M059J (cell line): ENCODE measurements at places on chromosomes 6 and 20.

DNA sequence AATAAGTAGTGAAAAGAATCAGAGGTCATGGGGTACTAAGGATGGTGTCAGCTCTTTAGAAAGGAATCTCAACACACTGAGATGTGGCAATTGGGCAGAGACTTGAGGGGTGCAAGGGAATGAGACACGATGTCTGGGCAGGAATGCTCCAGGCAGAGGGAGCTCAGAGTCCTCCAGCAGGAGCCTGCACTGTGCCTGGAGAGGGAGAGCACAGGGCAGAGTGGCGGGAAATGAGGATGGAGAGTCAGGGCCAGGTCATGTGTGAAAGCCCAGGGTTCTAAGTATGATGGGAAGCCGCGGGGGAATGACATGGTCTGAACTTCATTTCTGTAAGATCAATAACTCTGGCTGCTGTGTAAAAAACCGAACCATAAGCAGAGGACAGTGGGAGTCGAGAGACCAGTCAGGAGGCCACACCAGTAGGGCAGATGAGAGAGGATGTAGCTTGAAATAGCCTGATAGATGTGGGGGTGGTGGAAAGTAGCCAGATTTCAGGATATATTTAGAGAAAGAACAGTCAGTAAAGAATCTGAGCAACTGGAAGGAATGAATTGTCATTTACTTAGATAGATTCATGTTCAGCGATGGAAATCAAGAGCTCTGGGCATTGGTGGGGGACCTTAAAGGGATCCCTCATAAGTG is 133.4 kb upstream of the DTNBP1 start:
- no peak for DNase-seq

DNA sequence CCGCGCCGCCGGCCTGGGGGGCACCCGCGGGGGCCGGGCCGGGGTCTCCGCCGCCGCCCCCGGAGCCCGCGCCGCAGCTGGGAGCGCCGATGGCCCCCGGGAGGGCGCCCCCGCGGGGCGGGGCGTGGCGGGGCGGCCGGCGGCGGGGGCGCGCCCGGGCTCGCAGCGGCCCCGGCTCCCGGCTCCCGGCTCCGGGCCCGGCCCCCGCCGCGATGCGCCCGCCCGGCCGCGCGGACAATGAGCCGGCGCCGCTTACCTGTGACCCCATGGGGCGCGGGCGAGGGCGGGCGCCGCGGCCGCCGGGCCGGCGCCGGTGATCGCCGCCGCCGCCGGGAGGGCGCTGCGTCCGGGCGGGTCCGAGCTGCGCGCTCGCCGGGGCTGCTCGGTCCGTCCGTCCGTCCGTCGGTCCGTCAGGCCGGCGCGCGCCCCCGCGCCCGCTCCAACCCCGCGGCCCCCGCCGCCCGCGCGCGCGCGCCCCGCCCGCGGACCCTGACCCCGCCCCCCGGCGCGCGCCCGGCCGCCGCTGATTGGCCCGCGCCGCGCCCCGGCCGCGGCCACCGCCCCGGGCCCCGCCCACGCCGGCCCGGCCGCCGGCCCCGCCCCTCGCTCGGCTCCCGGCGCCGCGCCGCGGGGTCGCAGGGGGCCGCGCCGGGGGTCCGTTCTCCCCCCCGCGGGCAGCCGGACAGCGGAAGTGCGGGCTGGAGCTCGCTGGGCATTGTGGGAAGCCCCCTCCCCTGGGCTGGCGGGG is at the start of gene ZBTB46:
Gene ZBTB46, minus strand, starts transcription at position 424 of the 748 bp plus-strand sequence. CDS start 40,507 bp downstream, outside the sequence.
- peak; percentile 48 for DNase-seq

- no peak for DNase-seq
Observed at GRCh38 chr20:57904314-57905105, 194.7 kb upstream of the PMEPA1 start.

GRCh38 chr6:160004018-160004417 is 35.1 kb downstream of the IGF2R start:
- DNase-seq, result no peak

DNA sequence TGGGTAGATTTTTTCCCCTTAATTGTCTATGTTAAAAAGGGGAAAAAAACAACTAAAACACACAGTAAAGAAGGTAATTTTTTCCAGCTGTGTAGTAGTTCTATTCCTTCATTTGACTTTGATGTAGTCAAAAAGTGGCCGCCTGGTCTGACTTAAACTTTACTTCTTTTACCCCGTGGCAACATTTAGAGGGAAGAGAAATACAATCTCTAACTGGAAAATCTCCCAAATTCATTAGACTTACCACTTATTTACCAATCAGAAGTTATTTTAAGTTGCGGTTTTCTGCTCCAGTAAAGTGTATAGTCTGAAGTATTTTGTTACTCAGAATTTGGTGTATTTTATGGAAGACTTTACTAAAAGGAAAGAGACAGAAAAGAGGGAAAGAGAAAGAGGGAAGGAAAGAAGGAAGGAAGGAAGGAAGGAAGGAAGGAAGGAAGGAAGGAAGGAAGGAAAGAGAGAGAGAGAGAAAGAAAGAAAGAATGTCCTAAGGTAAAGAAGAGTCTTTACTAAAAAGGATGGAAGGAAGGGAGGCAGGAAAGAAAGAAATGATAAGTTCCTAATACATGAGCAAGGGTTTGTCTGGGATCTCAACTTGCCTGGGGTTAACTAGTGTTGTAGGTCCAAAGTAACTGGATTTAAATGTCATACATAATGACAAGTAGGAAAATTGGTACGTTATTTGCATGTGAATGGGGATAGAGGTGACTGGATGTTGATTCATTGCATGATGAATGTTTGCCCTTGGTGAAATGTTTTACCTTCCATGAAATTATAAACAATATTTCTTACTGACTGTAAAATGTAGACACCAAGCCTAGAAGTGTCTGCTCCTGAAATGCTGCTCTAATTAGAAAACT is 135.1 kb downstream of the SAMD5 start:
- peak; percentile 4 for DNase-seq

GRCh38 chr6:9455864-9456658 is 958.8 kb downstream of the TFAP2A start:
- peak; percentile 15 for DNase-seq

- peak; percentile 87 for DNase-seq
Observed at GRCh38 chr6:24283043-24283985, 74.5 kb downstream of the DCDC2 start.

DNA sequence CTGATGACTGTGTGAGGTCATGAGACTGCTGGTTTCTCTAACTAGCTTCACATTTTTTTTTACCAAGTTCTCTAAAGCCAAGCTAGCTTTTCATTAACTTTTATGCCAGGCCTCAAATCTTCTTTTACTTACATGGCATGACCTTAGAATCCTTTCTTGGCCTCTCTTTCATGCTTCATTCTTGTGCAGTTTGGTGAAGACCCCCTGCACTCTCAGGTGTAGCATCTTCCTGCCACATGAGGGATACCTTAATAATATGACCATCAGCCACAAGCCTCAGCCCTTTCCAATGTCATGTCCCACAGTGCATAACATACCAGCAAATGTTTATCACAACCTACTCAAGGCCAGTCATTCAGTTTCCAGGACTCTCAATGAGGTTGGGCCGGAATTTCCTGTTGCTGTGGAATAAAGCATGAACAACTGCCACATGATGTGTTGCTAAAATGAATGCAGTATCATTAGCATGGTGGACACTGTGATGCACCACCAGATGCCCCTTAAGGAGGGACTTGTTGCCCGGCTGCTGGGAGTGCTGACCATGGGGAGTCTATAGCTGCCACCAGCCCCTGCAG is 72.2 kb downstream of the RIN2 start:
- no peak for DNase-seq

DNA sequence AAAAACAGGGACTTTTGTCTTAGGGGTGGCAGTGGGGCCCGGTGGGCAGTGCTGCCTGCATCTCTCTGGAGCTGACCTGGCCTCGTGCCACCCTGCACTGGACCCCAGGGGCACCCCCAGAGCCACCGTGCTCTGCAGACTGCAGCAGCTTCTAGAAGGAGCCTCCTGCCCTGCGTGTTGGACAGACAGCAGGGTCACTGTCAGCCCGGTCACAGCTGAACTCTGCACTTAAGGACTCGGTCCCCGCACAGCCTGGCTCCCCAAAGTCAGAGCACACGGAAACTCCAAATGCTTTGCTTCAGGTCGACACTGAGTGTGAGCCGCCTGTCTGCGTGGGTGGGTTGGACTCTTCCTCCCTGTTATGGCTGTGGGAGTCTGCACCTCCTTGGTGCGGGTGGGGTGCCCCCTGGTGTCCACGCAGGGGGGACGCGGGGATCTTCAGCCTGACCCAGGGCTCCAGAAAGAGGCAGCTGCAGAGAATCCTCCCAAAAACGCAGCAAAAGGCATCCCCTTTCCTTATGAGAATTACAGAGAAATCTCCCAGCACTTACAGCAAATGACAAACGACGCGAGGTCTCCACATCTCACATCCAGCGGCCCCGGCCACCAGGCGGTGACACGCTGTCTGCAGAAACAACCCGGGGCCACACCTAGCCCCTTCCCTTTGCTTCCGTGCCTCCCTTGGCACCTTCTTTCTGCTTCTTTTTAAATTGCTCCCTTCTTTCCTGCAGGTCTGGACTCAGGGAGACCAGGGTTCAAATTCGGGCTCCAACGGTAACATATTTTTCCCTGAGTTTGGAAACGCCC is 36.3 kb upstream of the DACT2 start:
- peak; percentile 12 for DNase-seq

- peak; percentile 28 for DNase-seq
Observed at GRCh38 chr6:47743744-47744143, 38.1 kb upstream of the OPN5 start.

DNA sequence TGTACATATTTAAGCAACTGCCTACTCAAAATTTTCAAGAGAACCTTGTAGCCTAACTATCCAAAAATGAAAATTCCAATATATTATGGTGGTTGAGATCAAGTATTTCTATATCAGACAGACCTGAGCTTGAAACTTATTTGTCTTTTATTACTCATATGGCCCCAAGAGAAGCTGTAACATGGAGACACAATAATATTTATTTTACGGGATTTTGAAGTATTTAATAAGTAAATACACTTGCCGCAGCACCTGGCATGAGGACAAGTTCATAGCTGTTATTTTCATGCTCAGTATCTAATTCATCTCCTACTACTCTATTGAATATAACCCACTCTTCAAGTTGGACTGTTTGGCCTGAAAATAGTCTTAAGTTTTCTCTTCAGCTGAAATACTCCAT is 28.0 kb downstream of the PTPRK start:
- peak; percentile 88 for DNase-seq

- no peak for DNase-seq
Observed at GRCh38 chr6:41429506-41430504, 94.4 kb downstream of the NCR2 start.

- DNase-seq, result peak; percentile 92
Observed at GRCh38 chr6:105359419-105360370, 43.2 kb downstream of the PREP start.

- no peak for DNase-seq
Observed at GRCh38 chr20:40056171-40056570, 632.9 kb downstream of the MAFB start.

- no peak for DNase-seq
Observed at GRCh38 chr20:42093542-42094440, 475.6 kb upstream of the CHD6 start.

DNA sequence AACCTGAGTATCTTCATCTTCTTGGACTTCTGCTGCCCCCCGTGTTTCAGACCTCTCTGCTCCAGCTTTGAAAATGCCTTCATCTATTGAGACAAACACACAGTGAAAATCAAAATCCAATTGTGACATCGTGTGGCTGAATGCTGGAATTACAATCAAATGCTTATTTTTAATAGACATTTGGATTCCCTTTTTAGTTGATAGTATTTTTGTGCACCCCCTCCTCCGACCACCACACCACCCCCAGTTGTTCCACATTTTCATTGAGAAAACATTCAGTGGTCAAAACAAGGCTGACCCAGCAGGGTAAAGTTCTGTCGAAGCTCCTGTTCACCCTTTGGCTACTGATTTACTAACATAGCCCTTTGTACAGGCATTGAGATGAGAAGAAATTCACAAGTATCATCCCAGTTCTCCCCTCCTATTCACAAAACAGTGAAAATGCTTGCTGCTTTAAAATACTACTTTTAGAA is 79.0 kb downstream of the NRSN1 start:
- peak; percentile 56 for DNase-seq

- DNase-seq, result no peak
Observed at GRCh38 chr6:136425793-136426192, 124.4 kb downstream of the MAP7 start.

DNA sequence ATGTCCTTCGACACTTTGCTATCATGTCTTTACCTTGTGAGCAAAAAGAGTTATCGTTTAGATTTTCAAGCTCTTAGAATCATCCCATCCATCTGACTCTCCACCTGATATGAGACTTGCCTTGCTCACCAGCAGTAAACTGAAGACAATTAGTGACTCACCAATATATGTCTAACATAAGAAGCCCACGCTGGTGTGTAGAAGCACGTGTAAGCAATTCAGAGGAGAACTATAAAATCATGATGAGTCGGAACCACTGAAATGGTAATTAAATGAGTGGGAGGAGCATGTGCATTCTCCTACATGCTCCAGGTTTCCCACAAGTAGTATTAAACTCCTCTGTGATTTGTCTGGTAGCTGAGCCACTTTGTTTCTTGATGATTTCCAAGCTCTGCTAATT is 181.6 kb upstream of the RNF217 start:
- DNase-seq, result peak; percentile 17

- DNase-seq, result peak; percentile 90
Observed at GRCh38 chr6:101083533-101084175, 202.5 kb upstream of the ASCC3 start.

DNA sequence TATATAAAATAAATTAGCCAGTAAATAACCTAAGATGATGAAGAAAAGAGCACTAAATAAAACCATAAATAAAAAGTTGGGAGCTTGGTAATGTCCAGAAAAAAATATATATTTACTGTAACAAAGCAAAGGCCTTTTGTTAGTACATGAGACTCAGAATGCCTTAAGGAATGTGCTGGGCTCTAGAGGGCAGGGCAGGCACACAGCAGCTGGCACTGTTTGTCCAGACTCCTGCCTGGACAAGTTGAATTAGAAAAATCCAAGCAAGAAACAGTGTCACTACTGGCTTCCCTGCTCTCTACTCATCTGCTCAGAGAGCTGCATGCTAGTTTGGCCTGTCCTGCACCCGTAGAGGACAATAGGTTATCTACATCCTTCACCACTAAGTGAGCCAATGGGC is 8.8 kb downstream of the DEFB129 start:
- peak; percentile 49 for DNase-seq

- DNase-seq, result no peak
Observed at GRCh38 chr6:118981884-118982574, 47.1 kb upstream of the MCM9 start.

GRCh38 chr20:45405571-45406259 is 2.4 kb upstream of the DBNDD2 start:
- DNase-seq, result peak; percentile 36

DNA sequence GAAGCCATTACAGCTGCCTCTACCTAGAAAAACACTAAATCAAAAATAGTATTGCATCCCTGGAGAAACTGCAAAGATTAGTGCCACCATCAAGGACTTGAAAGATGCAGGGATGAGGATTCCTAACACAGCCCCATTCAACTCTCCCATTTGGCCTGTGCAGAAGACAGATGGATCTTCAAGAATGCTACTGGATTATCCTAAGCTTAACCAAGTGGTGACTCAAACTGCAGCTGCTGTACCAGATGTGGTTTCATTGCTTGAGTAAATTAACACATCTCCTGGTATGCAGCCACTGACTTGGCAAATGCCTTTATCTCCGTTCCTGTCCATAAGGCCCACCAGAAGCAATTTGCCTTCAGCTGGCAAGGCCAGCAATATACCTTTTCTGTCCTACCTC is 117.4 kb downstream of the TBC1D32 start:
- no peak for DNase-seq

GRCh38 chr6:25014791-25015560 is 79.2 kb upstream of the RIPOR2 start:
- peak; percentile 97 for DNase-seq
